RPMI8226 (cell line): ENCODE measurements at places on chromosomes 11 and 22.
A peak's percentile ranks its signal among the peaks of the same experiment; 100 is the strongest.

DNA sequence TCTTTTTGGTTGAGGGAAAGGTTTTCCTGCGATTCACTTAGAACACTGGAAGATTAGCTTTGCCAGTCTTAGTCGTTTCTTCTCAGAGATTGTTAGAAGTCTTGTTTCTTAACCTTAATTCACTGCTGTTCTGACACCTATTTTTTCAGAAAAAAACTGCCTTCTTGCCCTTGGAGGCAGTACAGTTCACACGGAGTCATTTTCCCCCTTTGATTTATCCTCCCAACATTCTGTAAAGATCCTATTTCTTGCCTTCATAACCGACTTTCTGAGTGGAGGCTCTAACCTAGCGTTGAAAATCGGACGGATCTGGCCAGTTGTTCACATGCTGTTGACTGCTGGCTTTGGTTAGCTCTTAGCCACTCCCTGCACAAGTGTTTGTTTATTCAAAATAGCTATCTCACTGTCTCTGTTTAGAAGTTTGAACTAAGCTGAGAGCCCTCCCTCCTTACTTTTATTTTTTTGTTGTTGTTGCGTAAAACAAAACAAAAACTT is 737 bp downstream of the BCL2L13 start:
- DNase-seq: peak; percentile 4

GRCh38 chr11:7416080-7416479 is 69.2 kb upstream of the OLFML1 start:
- DNase-seq: no peak

- peak; percentile 54 for DNase-seq
Measured at GRCh38 chr11:104609311-104610085, 288.8 kb downstream of the CASP12 start.

GRCh38 chr11:45096636-45097035 is 49.8 kb upstream of the PRDM11 start:
- DNase-seq: no peak

DNA sequence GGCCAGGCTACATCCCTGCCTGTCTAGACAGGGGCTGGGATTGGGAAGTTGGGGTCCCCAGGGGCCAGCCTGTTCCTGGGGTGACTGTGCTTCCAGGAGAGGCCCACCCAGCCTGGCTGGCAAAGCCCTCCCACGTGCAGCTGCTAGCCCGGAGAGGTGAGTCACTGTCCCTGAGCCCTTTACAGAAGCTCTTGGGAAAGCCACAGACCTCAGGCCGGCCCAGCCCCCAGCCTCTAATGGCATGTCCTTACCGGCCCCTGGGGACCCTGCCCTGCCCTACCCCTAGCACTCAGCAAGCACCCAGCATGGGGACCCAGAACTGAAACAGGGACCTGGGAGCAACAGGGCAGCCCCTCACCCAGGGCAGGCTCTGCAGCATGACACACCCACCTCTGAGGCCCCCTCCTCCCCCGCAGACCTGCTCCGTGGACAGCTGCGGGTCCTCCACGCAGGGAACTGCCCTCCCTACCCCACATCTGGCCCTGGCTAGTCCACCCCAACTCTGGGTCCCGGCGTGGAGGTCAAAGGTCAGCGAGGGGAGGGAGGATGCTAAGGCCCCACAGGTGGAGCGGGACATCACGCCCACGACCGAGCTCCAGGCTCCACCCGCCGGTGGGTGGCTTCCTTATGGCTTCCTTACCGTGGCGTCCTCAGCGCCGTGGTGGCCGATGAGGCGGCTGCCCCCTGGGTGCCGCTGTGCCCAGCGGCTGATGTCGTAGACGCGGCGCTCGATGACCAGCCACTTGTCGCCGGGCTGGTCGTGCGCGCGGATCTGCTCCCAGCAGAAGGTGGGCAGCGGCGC is 615 bp downstream of the FADS3 start:
- DNase-seq: peak; percentile 66

- DNase-seq: no peak
Measured at GRCh38 chr11:33412241-33412640, 155.1 kb downstream of the HIPK3 start.

DNA sequence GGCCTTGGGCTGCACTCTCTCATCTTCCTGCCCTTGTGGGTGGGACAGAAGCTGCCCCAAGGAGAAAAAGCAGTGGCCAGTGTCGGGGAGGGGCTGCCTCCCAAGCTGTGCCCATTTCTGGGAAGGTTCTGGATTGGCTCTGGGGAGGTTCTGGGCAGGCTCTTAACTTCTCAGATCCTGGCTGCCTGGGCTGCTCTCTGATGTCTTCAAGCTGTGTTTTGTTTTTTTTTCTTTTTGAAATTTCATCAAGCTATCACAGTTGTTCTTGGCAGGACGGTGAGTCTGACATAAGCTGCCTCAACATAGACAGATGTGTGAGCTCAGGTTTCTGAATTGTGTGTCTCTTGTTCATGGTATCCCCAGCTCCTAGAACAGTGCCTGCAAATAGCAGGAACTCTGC is 1032.0 kb downstream of the BRD1 start:
- DNase-seq: no peak

GRCh38 chr22:35064664-35065063 is 1.3 kb upstream of the ISX start:
- DNase-seq: peak; percentile 10

DNA sequence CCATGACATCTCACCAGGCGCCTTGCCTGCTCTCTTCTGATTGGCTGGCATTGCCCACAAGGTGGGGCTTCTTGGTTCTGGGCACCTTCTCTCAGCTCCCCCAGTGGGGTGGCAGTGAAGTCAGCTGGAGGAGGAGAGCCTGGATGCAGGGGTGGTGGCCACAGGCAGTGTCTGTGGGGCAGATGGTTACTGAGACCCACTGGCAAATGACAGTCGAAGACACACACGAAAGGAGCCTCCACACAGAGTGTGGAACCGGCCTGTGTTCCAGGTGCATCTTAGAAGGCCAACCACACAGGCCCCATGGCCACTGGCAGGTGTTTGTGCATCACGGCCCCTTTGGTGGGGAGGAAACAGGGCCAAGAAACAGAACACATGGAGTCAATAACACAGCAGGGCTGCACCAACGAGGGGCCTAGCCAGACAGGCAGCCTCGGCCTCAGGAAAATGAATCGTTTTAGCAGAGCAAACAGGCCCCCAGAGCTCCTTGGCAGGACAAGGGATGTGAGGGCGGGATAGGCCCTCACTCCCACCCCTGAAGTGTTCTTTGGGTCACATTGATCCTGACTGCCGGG is 683.4 kb downstream of the TBC1D22A start:
- DNase-seq: no peak

- no peak for DNase-seq
Measured at GRCh38 chr11:15937601-15938120, 418.7 kb downstream of the SOX6 start.

DNA sequence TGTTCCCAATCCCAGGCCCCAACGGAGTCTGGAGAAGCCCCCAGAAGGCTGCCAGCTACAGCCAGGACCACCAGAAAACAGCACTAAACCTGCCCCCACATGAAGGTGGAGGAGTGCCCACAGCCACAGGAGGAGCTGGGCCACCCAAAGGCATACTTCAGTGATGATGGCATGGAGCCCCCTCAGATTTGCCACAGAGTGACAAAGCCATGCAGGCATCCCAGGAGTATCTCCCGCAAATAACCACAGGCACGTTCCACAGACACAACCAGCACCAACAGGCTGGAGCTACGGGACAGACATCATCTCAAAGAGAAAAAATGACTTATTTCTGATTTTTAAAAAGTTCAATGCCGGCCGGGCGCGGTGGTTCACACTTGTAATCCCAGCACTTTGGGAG is 10.6 kb downstream of the CARS1 start:
- DNase-seq: no peak

DNA sequence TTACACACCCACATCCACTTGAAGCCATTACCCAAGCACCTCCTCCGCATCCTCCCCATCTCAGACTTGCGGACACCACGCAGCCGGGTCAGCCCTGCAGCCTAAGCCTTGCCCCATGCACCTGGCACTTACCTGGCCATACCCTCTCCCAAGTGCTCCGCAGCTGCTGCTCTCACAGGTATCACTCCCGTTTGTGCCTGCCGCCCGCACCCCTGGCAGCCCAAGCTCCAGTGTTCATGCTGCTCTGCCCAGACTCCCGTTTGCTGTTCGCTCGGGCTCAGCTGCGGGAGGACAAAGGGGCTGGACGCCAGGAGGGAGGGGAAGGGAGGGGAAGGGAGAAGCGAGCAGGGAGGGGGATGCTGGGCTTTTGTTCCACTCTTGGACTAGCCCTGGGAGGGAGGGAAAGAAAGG is at the start of gene KLHL35:
KLHL35 (minus strand) TSS at position 293 of the 411 bp plus-strand sequence. CDS start 2,574 bp downstream, outside the sequence.
- no peak for DNase-seq

DNA sequence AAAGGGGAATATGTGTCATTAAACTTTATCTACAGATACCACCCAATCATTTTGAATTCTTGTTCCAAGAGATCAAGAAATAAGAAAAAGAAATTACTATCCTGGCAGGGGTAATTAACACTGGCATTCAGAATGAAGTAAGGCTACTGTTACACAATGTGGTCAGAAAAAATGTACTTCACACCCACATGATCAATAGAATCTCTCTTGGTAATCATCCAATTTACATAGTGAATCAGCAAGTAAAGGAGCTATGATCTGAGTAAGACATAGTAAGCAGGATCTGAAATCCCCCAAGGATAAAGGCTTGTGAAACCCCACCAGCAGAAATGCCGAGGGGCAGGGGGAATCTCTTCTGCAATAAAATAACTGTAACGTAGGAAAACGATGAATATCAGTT is 466.5 kb downstream of the FAM181B start:
- DNase-seq: no peak

DNA sequence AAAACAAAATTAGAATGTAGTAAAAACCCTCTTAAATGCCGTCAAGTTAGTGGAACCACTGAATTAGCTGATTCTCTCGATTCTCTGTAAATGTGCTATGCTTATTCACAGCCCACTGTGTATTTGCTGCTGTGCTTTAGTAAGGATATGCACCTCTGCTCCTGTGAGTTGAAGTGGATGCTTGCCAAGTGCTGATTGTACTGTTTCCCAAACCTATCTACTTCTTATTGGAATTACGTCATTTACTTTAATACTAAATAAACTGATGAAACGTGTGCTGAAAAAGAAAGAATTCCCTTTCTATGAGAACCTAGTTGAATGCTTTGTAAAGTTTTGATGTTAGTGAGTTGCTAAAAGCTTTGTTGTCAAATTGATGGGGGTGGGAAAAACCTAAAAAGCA is 158.4 kb downstream of the LRRC4C start:
- peak; percentile 20 for DNase-seq

DNA sequence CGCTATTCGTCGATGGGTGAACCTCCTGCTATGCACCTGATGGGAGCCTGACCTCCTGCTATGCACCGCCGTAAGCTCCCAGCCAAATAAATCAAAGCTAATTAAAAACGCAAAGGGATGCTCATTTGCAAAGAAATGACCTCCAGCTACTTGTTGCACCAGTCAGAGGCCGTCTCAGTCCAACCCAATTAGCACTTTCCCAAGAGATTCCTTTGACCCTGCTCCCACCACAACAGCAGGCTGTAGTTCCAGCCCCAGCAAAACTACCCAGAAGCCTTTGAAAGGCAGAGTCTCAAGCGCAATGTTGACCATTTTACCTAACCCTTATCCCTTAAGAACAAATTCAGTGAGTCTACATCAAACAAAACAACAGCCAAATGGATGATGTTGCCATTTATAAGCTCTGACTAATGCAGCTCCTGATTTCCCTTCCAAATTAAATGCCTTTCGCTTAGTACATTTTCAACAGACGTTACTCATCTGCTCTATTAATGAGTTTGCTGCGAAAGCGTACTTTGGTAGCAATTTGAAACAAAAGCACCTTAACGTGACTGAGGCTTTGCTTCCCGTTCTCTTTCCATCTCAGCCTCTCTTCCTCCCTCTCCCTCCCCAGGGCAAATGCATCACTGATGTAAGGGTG is 17.2 kb upstream of the BSX start:
- no peak for DNase-seq

DNA sequence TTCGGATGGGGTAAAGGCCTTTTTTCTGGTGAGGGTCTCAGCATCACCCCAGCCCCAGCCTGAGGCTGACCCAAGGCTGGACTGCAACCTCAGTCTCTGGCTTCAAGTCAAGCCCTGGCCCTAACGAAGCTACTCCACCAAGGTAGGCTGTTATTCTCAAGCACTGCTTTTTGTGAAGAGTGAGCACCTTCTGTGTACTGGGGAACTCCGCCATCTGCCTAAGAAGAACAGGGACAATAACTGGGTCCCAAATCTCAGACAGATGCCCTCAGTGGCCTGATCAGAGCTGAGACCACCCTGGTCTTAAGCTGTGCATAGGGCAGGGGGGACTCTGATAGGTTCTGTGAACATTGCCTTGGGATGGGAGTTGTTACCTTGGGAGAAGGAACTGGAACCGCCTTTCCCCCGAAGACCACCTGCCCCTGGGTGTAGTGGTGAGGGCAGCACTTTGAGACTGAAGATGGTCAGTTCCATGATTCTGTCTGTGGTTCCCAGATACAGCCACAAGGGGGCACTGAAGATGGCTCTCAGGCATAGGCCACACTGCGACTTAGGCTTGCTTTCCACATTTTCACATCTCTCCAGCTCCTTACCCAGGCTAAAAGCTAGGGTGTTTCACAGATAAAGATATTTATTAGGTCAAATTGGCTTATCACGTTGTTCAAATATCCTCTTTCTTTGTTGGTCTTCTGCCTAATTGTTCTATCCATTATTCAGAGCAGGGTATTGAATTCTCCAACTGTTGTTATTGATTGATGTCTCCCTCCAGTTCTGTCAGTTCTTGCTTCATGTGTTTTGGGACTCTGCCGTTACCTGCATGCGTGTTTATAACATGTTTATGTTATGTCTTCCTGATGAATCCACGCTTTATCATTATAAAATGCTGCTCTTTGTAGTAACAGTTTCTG is 11.8 kb upstream of the UVRAG start:
- peak; percentile 85 for DNase-seq

GRCh38 chr22:19709063-19709769 is 5.1 kb upstream of the SEPTIN5 start:
- no peak for DNase-seq

GRCh38 chr22:43867839-43868635 is 5.7 kb upstream of the SULT4A1 start:
- DNase-seq: peak; percentile 72

DNA sequence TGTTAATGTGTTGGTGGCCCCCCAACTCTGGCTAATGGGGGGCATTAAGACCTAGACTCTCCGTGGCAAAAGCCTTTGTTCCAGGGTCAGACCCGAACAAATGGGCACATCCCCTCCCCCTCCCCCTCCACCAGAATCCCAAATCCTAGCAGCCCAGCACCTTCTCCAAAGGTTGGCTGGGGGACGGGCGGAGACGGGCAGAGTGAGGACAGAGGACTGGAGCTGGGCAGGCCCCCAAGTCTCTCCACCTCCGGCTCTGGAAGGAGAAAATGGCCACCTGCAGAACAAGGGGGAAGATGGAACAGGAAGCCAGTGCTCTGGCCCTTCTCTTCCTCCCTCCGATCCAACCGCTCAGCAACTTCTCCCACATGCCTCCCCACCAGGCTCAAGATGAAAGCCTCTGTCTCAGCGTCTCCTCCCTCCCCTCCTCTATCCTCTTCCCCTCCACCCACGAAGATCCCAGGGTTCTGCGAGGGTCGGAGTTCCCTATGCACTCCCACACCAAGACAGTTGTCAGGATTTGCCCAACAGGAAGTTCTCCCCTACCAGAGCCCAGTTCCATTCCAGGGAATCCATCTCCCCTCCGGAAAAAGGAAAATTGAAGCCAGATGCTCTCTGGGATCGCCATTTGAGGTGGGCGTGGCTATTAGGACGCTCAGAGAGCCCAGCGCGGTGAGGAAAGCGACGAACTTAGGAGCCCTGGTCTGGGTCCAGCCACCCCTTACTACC is 20.1 kb downstream of the ADA2 start:
- DNase-seq: no peak
